Cardiac muscle cell (in vitro differentiated cells and primary cell): ENCODE measurements at places on chromosomes 7 and 10. TPM values are rescaled to one million over a fixed set of nuclear protein-coding genes. Genes with fewer than 3 reads are reported as not detected.

Gene PIK3AP1
- total RNA-seq, result 2.0 and 2.7 TPM in 2 replicates

Gene AKR1C1
- 5.5 and 22.5 TPM in 2 replicates for total RNA-seq

Gene FGFBP3
- total RNA-seq, result 7.2 and 14.2 TPM in 2 replicates

Gene CCNJ
- 12.3 and 14.7 TPM in 2 replicates for total RNA-seq

Gene FANK1
- 7.5 and 19.2 TPM in 2 replicates for total RNA-seq

- no peaks in the 10 kb centered on the region for H3K36me3 ChIP-seq
- H3K27ac ChIP-seq, result no peak overlapping the region
- no peaks in the 10 kb centered on the region for H3K27me3 ChIP-seq
- H3K4me3 ChIP-seq, result no peak overlapping the region
- DNase-seq, result no peak
These were observed 3.3 kb upstream of the DENND10 start for GRCh38 chr10:119100434-119101238.

Gene GPC2
- 37.4 and 47.9 TPM in 2 replicates for total RNA-seq
